ENCODE measurements at places on chromosomes 5 and 9.

GRCh38 chr5:96785326-96786109 is 22.2 kb downstream of the ERAP1 start:
- DNase-seq = no peak

DNA sequence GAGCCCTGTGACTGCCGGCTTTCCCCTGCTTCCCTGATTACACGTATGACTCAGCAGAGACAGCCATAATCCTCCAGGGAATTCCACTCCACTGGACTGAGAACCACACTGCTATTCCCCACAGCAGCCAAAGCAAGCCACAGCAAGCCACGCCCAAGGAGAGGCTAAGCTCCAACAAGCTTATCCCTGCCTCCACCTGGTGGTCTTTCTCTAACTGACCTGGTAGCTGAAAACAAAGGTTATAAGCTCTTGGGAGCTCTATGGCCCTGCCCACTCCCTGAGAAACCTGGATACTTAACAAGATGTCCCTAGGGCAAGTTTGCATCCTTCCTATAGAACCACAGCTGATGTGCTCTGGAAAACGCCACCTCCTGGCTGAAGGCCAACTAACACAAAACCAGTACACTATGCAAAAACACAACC is 613.7 kb upstream of the CDH18 start:
- DNase-seq = no peak

DNA sequence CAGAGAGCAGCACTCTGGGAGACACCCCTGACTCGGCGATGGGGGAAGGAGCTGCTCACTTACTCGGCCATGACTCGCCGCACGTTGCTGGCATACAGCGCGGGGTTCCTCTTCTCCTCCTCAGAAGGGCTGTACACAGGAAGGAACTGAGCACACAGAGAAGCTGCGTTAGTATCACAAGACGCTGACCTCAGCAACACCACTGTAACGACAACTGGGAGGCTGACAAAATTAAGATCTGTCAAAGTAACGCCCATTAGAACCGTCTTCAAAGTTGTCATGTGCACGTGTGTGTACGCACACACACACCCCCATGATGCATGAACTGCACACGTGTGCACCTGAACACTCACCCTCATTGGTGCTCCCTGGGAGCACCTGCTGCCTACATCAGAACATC is 32.1 kb upstream of the SLC6A3 start:
- DNase-seq = no peak

DNA sequence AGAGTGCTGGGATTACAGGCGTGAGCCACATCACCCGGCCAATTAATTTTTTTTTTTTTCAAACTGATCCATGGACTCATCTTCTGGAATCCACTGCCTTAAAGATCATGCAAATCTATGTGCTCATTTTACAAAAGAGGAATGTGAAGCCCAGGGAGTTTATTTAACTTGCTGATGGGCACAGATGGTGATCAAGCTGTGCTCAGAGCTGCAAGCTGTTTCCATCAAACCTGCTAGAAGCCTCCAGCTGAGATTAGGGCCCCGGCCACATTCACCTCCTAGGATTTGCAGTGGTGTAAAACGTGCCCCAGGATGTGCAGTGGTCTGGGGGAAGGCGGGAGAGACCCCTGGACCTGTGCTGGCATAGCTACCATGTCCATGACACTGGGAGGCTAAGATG is 56.1 kb upstream of the TUT7 start:
- no peak for DNase-seq

- DNase-seq = no peak
Observed at GRCh38 chr5:39080168-39080567, 6.0 kb upstream of the RICTOR start.

- DNase-seq = no peak
Observed at GRCh38 chr5:180135128-180135955, 63.8 kb upstream of the RNF130 start.

DNA sequence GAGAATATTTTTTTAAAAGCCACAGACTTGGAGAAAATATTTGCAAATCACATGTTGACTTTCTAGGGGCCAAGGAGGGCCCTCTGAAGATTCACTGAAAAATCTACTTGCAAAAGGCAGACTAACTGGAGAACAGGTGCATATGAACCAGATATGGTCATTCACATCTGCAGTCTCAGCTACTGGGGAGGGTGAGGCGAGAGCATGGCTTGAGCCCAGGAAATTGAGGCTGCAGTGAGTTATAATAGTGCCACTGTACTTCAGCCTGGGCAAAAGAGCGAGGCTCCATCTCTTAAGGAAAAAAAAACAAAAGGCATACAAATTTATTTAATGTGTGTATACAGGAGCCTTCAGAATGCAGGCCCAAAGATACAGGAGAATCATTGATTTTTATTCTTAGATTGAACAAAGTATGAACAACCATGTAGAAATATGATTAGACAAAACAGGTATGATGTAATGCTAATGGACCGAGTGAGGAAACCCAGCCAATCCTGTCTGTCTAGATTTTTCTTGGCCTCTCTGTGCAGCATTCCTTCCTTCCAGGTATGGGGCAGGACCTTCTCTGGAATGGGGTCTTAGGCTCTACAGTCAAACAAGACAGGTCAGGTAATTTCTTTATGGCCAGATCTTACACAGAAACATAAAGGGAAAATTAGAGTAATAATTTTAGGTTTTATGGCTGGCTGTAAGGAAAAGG is 15.3 kb upstream of the SLC27A6 start:
- DNase-seq = no peak

GRCh38 chr9:22210262-22210661 is 201.2 kb upstream of the CDKN2B start:
- no peak for DNase-seq

- DNase-seq = no peak
Observed at GRCh38 chr9:26175264-26175663, 497.0 kb upstream of the TUSC1 start.

DNA sequence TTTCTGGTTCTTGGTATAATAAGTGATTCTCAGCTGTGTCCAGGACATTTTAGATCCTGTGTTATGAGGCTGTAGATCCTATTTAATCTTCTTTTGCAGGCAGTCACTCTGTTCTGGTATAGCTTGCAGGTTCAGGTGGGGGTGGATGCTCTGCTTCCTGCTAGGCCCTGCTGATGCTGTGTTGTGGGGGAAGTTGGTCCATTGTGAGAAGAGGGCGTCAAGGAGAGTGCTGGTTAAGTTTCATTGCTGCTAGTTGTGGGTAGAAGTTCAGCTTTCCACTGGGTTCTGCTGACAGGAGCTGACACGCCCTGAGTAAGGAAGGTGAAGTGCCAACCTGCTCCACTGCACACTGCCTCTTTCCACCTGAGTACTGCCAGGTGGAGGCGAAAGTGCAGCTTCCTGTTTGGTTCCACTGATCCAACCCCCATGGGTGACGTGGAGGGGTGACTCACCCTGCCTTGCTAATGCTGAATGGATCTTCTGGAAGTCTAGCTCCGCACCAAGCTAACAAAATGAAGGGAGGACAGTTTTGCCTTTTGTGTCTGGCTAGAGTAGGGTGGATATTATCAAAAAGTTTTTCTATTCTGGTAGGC is 16.3 kb downstream of the NMRK1 start:
- DNase-seq = peak; percentile 44

DNA sequence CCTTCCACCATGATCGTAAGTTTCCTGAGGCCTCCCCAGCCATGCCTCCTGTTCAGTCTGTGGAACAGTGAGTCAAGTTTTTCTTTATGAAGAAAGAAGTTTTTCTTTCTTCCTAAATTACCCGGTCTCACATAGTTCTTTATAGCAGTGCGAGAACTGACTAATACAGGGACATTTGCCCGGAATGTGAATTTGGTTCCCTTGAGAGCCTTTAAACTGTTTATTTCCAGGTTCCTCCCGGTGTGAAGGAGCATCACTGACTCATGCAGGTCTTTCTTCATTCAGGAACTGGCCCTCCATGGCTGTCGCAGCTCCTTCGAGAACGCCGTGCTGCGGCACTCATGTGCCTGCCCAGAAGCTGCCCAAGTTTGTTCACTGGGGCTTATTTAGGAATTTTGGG is 87.7 kb downstream of the PTCH1 start:
- DNase-seq = no peak

- DNase-seq = no peak
Observed at GRCh38 chr5:98217138-98217537, 556.3 kb upstream of the RGMB start.

- no peak for DNase-seq
Observed at GRCh38 chr5:130331332-130331731, 427.1 kb downstream of the CHSY3 start.

- DNase-seq = no peak
Observed at GRCh38 chr5:140219068-140219991, 44.3 kb downstream of the CYSTM1 start.

DNA sequence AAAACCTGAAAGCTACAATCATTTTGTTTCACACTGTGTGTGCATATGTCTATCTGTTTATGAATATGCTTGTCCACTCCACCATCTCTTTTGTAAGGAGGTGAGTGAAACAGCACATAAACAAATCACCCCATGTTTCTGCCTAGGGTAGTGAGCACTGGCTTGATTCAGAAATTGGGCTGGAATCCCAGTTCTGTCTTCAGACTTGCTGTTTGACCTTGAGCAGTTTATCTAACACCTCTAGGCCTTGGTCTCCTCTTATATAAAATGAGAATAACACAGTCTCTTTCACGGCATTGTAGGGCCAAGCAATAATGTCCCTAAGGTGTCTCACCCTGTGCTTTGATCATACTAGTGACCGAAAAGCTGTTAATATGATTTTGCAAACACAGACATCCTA is 61.2 kb downstream of the ZNF366 start:
- DNase-seq = no peak

DNA sequence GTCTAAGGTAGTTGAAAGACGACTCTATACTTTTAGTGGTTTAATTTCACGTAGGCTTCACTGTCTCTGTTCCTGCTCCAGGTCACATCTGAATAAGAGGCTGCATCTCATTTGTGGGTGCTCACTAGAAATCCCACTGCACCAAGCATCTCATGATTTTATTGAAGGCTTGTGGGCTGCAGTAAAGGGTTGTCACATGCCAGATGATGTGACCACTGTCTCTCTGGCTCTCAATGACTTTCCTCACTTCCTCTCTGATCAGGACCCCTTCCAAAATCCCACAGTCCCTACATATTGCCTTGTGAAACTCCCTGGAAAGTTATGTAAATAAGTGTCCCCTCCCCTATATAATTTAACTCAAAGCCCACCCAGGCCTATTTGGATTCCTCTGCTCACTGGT is 8.9 kb upstream of the ZCCHC10 start:
- no peak for DNase-seq

DNA sequence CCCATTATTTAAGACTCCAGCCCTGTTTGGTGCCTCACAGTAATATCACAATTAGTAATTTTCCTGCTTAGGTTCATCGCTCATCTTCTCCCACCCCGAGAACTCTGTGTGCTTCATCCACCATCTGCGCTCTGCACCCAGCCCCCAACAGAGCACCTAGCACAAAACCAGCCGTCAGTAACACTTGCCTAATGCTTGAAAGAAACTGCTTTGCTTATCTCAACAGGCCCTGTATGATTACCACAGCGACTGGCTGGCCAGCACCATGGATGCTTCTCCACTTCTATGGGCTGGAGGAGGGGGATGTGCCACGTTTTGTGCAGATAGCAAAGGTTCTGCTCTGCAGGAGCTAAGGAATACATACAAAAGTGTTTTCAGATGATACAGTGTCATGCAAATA is 166.8 kb downstream of the SPOCK1 start:
- DNase-seq = no peak

DNA sequence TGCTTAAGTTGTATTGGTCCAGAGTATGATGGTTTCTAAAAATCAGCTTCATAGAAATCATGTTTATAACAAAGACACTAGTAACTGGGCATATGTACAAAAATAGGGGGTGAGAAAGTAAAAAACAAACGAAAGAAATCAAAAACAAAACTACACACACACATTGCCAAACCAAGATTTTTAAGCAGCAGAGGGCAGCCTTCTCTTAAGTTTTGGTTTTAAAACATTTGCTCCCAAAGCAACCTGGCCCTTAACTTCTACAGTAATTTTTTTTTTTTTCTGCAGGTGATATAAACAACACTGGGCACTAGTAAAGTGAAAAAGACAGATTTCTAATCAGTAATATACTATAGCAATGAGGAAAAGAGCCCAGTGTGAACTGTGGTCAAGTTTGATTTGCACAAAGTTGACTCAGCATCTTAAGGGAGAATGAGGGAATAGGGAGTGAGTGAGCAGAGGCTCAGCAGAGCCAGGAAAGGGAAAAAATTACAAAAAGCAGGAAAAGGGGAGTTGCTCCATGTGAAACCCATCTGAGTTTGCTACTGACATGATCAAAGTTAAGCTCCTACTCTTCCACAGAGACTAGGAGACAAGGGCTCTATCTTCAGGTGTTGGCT is 13.4 kb upstream of the GAPT start:
- no peak for DNase-seq

- DNase-seq = no peak
Observed at GRCh38 chr5:1840741-1841521, 39.7 kb downstream of the NDUFS6 start.

GRCh38 chr9:77843871-77844155 is 187.8 kb downstream of the GNAQ start:
- no peak for DNase-seq

GRCh38 chr9:79390077-79390698 is 181.6 kb upstream of the TLE4 start:
- DNase-seq = no peak

GRCh38 chr5:22947921-22948320 is 94.8 kb upstream of the CDH12 start:
- DNase-seq = no peak

DNA sequence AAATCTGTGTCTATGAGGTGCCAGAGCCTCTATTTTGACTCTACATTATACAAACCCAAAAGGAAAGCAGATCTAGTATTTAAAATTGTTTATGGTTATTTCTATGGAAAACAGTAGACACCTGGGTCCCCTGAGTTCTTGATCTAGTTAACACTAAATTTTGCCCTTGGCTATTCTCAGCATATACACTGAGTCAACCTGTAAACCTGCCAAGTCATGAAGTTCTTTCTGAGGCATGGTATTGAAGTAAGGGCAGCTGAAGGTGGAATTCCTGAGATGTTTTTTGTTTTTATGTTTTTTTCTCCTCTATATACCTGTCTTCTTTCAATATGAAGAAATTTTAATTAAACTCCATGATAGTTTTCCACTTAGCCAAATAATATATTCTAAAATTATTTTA is 120.2 kb downstream of the PDE4D start:
- DNase-seq = no peak

- DNase-seq = no peak
Observed at GRCh38 chr5:54545796-54546195, 28.2 kb downstream of the SNX18 start.

- no peak for DNase-seq
Observed at GRCh38 chr5:161283296-161283695, 263.2 kb downstream of the GABRB2 start.

- no peak for DNase-seq
Observed at GRCh38 chr5:134099939-134100282, 14.6 kb upstream of the TCF7 start.

DNA sequence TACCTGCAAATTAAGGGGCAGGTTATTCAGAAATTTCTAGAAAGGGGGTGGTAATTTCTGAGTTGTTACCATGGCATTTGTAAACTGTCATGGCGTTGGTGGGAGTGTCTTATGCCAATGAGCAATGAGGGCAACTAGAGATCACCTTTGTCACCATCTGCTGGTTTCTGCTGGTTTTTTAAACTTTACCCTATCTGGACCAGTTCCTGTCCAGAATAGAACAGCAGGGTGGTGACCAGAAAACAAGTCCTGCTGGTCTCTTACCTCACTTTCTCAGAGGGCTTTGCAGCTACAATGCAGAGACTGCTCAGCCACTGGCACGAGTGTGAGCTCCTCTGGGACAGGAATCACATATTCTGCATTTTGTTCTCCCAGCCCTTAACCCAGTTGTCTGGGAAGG is 51.4 kb downstream of the FAM114A2 start:
- DNase-seq = no peak

GRCh38 chr5:98320343-98320742 is 453.1 kb upstream of the RGMB start:
- no peak for DNase-seq

GRCh38 chr9:5958273-5958672 is 57.2 kb downstream of the RANBP6 start:
- no peak for DNase-seq
